ENCODE measurements at places on chromosomes 2 and 18. TPM values are rescaled to one million over a fixed set of nuclear protein-coding genes. Genes with fewer than 3 reads are reported as not detected.

DNA sequence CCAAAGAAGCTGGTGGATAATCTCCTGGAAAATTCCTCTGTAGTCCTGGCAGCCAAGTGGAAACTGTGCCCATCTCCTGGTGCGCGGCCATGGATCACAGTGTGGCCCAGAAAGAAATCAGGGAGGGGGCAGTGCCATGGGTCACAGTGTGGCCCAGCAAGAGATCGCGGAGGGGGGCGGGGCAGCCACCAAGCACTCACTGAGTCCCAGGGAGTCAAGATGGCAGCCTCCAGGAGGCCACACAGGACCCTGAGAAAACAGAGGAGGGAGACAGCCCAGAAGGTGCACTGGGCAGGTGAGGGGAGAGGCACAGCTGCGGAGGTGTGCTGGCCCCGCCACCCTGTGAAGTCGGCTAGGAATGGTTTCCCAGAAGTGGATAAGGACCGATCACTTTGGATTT is 8.1 kb upstream of the ATP6V1B1 start:
- DNase-seq = no peak

DNA sequence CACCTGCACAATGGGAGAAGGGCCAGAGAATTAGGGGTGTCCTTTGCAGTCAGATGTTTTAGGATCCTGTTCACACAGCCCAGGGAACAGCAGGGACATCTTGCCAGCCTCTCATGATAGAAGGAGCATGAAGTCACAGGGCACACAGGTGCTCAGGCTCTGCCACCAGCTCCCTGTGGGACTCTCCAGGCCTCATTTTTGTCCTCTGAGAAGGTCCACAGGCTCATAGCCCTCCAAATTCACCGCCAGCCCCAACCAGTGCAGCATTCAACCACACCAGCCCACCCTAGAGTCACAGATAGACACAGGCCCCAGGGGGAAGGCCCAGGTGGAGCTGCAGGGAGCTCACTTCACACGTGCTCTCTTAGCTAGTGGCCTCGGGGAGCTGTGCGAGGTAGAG is 391.7 kb downstream of the TNS1 start:
- DNase-seq = no peak

- DNase-seq = no peak
These were observed 52.8 kb upstream of the SLC66A3 start for GRCh38 chr2:11102466-11102865.

ZNF396 gene
- total RNA-seq = 0.19 TPM

DNA sequence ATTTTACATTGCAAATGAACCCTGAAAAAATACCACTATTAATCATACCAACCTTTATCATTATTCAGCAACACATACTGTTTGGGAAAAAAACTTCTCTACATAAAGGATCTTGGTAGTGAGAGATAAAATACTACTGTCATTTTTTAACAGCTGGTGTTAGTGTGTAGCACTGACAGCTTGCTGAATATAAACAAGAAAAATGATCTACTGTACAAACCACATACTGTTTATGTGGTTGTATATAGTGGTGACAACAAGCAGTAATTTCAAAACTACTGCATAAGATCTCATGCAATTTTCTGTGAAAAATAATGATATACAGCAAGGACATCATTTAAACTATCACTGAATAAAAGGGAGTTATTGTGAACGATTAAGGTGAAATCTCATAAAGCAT is 601.2 kb downstream of the LRP1B start:
- no peak for DNase-seq

DNA sequence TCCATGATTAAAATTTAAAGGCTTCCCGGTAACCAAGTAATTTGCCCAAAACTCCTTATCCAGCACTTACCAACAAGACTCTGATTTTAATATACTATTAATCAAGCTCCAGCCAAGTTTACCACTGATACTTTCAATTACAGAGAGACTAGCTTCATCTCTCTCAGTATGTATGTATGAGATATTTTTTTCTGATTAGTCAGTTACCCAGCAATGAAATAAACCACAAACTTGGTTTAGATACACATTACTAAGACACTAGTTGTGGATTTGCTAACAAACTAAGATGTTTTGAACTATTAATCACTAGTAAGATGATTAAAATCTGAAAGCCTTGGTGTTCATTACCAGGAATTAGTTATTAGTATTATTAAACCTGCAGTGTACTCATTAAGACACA is 1272.2 kb upstream of the ACVR2A start:
- no peak for DNase-seq

DNA sequence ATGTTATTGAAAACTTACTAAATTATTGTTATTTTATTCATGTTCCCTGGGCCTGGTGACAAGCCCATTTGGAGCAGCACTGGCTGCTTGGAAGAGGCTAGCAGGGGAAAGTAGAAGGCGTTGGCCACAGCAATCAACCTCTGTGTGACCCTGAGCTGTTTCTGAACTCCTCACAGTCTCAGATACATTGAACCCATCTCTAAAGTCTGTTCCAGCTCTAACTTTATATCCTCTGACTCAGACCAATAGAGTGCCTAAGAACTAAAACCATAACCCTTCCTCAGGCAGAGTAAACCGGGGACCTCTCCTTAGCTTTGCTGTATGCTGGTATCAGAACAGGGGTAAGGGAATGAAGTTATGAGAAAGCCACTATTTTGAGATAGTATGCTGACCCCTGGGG is 96.4 kb upstream of the NOL4 start:
- no peak for DNase-seq

DNA sequence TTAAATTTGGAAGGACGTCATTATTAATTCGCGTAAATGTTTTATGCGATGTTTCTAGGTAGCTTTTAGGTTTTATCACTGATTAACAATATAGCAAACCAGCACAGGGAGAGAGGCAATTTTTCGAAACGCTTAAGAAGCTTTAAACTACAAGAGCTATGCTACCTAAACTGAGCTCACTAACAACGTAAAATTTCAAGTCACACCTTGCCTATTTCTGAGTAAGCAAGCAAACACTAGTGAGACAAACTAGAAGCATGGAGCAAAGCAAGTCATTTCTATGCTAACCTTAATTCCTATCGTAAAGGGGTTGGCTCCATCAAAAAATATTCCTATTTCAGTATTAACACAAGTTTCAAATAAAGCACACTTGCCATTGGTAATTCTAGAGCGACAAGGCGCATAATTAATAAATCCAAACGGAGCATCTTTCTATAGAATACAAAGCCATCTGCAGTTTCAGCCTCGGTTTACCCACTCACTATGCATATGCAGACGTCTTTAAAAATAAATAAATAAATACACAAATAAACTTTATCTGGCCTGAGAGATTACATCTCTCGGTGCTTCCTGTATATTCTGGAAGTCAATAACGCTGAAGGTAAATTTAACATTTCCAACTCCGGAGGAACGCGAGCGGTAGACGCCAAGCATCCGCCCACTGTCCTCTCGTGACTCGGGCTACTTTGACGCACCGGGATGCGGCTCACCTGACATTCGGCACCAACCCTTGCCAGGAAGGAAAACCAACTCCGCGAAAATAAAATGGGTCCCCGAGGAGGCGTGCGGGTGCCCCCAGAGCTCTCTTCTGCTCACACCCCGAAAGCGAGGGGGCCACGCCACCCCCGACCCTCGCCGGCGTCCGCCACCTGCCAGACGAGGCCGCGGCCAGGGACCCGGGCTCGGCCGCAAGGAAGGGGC is 947 bp downstream of the ITSN2 start:
- DNase-seq = peak; percentile 85

- peak; percentile 14 for DNase-seq
These were observed 142.3 kb upstream of the FBXO11 start for GRCh38 chr2:48048476-48049171.

IHH gene
- total RNA-seq = not detected

MEP1B gene
- not detected for total RNA-seq

PIEZO2 gene
- total RNA-seq = not detected

- no peak for DNase-seq
These were observed 163.6 kb upstream of the TANK start for GRCh38 chr2:160996584-160996983.

- DNase-seq = no peak
These were observed 53.1 kb downstream of the RHBDD1 start for GRCh38 chr2:226888971-226889370.

GRCh38 chr2:174535757-174536703 is 49.2 kb upstream of the GPR155 start:
- DNase-seq = no peak

ASB18 gene
- total RNA-seq = not detected

ANKRD30BL gene
- not detected for total RNA-seq

DNA sequence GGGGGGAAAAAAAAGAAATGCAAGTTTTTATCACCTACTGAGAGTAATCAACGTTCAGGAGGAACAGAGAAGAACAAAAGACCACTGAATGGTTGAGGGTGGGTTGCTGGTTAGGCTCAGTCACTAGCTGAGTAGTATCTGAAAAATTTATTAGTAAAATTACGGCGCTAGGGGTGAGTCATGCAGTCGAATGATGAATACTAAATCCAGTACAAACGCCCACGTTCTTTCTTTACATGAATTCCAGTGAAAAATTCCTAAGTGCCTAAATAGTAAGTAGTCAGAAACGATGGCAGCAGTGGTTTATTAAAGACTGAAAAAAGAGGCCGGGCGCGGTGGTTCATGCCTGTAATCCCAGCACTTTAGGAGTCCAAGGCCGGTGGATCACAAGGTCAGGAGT is 52.0 kb downstream of the TEKT4 start:
- DNase-seq = no peak

GRCh38 chr18:55343396-55344073 is 244.5 kb downstream of the TCF4 start:
- DNase-seq = no peak

DNA sequence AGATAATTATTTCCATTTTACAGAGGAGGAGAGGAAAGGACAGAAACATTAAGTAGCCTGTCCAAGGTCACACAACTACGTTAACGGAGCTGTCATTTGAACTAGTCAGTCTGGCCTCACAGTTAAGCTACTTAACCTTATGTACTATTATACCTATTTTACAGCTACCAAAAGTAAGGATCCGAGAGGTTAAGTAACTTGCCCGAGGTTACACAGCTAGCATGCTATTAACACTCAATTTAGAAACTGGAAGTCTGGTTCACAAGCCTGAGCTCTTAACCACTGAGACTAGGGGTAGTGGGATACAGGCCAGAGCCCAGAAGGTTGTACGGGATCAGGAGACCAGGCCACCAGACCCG is 476 bp downstream of the GLB1L start:
- DNase-seq = no peak

GRCh38 chr2:41966431-41966893 is 81.4 kb upstream of the PKDCC start:
- DNase-seq = no peak

TGFA gene
- not detected for total RNA-seq

- DNase-seq = no peak
These were observed 9.1 kb upstream of the DSG3 start for GRCh38 chr18:31438402-31438801.

DNA sequence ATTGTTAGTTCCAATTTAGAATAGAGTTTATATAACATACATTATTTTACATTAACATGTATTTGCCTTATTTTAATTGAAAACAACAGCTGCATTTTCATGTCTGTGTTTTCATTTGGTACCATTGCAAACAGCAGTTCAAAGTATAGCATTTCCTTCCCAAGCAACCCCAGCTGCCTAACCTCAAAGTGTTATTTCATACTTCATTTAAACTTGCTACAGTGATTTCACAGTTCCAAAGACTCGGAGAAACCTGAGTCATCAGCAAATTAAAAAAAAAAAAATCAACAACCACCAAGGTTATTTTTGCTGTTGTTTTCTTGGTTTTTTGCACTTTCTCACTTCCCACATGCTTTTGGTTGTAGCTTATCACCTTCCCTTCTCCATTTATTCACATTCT is 236.5 kb upstream of the SPHKAP start:
- no peak for DNase-seq

- no peak for DNase-seq
These were observed 39.7 kb upstream of the B3GNT7 start for GRCh38 chr2:231355508-231356465.

DNA sequence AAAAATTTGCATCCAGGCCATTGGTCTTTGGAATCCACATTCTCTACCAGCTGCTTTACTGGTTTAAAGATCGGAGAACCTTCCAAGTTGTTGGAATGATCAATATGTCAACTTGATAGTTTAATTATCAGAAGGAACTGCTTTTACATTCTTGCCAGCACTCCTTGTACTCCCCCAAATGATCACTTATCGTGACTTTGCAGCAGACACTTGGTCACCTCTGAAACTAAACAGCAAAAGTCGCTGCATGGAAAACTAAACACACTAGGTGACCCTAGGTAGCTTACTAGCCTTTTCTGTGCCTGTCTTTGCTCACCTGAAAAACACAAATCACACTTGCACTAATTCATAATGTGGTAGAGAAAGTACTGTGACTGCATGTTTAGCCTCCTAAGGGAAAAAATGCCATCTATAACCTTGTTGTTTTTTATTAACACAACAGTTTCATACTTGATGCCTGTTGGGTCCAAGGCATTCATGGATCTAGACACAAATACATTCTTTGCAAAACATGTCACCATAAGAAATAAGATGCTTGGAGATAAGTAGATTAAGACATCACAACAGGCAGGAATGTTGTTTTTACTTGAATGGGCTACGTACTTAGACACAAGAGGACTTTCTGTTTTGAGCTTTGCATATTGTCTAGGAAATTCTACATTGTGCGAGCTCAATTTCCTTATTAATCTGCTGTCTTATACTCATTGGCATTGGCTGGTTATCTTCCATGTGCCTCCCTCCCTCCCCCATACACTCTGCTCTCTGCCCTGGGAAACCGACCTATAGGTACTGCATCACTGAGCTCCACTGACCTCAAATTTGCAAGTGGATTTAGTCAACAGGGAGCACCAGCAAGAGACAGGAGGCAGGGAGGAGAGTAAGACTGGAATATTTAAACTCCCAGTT is 219.1 kb upstream of the STK17B start:
- no peak for DNase-seq

DNA sequence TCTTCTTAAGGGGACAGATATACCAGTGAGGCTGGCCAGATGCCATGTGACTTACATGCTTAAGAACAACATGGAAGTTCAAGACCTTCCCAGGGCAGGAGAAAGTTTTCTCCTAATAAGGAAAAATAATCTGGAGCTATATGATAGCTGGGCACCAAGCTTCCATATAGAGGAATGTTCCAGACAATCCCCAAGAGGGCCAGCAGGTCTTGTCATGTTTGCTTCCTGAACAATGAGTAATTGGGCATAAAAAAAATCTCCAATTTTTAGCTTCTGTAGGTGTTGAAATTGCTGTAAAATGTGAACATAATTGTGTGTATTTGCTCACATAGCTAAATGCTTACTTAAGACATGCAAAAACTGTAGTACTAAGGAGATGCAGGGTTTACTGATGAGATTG is 809.5 kb upstream of the PIK3C3 start:
- no peak for DNase-seq

NEU2 gene
- total RNA-seq = not detected

GRCh38 chr2:157785200-157785599 is 90.9 kb downstream of the ACVR1 start:
- DNase-seq = no peak
